Hematopoietic multipotent progenitor cell treated with erythropoietin and hydrocortisone succinate and interleukin-3 and kit ligand, for 17 days (in vitro differentiated cells): ENCODE measurements at places on chromosomes 3 and 15.

DNA sequence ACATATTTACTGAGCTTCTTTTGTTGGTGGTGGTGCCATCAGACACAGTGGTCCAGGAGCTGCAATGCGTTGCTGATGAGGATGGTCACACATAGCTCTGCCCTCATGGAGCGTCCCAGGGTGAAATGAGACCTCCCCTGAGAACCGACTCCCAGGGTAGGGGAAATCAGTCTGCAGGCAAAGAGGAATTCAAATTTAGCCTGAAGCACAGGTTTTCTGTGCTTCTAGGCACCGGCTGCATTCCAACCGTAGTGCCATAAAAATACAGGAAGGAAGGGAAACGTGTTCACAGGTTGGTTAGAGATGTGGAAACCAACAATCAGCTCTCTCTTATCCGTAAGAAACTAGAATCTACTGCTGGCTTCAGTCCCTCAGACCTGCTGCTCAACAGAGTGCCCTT is 19.2 kb downstream of the SMAD3 start:
- DNase-seq = no peak

DNA sequence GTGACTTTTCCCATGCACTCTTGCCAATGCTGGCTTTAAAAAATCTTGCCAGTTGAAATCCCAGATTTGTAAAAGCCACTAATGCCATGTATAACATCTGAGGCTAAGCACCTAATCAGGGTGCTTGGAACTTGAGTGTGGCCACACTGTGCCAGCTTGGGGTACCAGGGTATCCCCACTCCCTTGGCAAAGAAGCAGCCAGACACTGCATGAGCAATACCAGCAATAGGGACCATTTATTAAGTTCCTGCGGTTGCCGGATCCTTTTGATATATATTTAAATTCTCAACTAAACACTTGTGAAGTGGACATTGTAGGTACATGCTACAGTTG is 2.2 kb upstream of the RHCG start:
- no peak for DNase-seq

- DNase-seq = no peak
Measured at GRCh38 chr15:30918366-30918765, 14.7 kb downstream of the FAN1 start.

DNA sequence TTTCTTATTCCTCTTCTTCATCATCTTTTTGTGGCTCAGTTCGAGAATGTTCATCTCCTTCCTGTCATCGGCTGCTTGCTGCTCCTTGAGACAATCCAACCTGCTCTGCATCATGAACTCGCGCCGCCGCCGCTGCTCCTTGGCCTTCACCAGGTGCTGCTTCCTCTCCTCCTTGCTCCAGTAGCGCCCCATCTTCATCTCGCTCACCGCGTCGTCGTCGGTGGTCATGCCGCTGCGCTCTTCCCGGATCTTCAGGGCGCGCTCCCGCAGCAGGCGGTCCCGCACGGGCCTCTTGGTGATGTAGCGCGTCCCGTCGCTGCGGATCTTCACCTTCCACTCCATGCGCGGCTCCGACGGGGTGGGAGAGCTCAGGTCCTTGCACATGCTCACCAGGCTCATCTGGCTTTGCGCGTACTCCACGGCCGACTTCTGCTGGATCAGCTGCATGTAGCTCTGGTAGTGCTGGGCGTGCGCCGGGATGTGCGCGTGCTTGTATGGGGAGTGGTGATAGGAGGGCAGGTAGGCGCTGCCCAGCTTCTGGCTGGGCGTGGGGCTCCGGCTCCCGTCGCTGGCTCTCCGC is 241.2 kb downstream of the PDZRN3 start:
- no peak for DNase-seq

DNA sequence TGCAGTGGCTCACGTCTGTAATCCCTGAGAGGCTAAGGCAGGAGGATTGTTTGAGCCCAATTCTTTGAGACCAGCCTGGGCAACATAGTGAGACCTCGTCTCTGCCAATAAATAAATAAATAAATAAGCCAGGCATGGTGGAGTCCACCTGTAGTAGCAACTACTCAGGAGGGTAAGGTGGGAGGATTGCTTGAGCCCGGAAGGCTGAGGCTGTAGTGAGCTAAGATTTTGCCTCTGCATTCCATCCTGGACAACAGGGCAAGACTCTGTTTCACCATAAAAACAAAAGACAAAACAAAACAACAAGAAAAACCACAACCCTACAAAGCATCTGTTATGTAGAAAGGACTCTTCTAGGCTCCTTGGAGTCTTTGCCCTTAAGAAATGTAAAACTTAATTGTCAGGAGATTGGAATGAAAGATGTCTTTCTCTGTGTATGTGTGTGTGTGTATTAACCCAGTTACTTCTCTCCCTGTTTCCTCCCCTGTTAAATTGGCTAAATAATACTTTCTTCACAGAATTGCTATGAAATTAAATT is 9.5 kb downstream of the NECTIN3 start:
- DNase-seq = no peak

DNA sequence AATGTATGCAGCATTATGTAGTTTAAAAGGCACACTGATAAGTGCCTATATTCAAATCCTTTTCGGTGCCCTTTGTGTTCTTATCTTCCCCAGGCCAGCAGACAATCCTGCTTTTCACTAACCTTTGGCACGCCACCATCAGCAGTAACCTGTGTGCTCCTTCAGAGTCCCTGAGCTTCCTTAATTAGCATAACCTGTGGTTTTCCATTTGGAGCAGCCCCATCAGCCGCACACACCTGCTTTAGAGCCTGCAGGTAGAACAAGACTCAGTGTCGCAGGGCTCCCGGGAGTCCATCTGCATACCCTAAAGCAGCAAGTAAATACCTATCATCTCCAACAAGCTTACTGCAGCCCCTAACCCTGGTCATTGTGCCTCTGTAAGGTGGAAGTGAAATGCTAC is 755.1 kb downstream of the ROBO2 start:
- DNase-seq = no peak

DNA sequence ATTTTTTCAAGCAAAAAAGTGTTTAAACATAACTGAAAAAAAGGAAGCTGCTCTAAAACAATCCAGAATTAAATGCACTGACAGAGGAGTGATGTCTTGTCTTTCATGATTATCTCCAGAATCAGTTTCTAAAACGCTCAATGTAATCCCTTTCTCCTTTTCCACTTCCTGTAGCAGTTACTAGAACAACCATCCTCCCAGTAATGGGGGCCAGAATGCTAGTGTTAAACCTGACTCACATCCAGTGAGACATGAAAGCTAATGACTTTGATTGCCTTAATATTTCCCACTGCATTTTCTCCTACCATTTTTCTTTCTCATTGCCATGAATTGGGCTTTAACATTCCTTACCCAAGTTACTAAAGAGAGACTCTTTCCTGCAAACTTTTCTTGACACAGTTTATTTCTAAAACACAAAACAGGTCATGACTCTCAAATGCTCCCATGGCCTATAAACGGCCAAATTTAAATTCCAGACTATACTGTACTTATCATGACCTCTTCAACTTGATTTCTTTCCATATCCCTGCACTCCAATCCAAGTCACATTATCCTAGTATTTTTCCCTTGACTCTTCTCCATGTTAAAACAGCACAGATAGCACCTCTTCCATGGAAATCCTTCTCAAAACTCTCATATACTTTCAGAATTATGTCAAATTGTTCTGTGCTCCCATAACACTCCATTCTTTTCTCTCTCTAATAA is 341.4 kb downstream of the NAALADL2 start:
- no peak for DNase-seq

DNA sequence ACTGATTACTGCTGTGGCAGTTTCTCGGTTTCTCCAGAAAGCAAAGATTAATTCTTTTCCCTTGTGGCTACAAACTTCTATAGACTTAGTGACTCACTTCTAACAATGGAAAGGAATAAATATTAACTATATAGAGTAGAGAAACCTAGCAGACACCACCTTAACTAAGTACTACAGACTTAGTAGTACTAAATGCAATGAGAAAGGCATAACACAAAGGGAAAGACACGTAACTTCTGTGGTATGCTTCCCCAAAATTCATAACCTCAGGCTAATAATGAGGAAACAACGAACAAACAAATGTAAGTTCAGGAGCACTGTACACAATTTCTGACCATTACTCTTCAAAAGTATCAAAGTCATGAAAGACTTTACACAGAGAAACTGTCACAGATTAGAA is 31.2 kb downstream of the ATG3 start:
- DNase-seq = no peak

DNA sequence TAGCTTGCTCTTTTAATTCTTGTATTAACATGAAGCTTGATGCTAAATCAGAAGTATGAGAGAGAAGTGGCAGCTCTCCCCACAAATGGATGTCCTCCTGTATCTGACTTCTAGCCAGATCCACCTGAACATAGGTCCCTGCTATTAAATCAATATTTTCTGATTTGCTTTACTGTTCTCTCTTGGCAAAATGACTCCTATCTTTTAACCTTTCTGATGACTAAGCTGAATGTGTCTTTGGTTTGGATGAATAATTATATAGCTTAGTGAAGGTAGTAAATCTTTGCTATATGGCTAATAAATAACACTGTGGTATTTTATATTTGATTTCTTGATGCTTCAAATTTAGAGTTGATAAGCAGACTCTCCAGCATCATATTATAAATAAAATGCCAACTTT is 28.3 kb upstream of the ARL14 start:
- DNase-seq = no peak

DNA sequence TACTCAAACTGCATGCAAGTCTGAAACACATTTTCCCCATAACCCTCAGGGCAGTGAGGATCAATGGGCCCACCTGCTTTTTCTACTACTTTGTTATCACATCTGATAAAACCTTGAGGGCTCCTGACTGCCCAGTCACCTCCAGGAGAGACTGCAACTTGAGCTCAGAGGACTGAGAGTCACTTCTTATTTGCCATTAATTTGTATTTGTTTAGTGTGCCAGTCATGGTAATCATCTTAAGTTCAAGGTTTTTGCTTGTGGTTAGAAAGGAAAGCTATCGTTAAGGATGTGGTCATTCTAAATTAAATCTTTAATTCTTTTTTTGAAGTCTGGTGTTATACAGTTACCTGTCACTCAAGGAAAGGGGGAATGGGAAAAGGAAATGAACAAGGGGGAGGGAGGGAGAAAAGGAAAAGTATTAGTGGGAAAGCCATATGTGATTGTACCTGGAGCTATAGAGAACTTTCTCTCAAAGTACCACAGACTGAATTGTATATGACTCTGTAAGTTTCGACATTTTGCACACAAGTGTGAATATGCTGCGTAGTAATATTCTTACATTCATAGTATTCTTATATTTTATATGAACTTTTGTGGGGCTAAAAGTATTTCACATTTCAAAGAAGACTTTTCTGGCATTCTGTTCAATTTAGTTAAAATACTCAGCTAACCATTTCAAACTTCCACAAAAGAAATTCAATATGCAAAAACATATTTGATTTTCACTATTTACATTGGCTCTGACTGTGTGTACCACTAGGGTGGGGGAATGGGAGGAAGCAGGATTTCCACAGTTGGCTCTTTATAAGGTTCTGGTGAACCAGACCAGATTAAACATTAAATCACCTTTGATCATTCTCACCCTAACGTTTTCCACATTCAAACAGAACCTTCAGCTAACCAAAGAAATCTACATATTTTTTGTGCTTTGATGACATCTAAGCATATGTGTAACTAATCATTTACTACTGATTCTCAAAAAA is 166.5 kb upstream of the ATP11B start:
- no peak for DNase-seq

GRCh38 chr3:51706788-51707731 is at the start of gene GRM2:
TSS of gene GRM2 (plus strand) at chr3:51707068. CDS start at chr3:51708984, 1,916 bp downstream.
- no peak for DNase-seq

- DNase-seq = no peak
Measured at GRCh38 chr3:122357828-122358702, 25.0 kb downstream of the MIX23 start.
